ENCODE measurements at places on chromosomes 5 and 9. TPM values are rescaled to one million over a fixed set of nuclear protein-coding genes. Genes with fewer than 3 reads are reported as not detected.

SLC1A3 gene
- total RNA-seq = 0.13 TPM

GPR151 gene
- not detected for total RNA-seq

FAM120A gene
- total RNA-seq = 70.5 TPM

CNTNAP3 gene
- total RNA-seq = 8.8 TPM

Data from Panc1 (cell line).